Cortex of kidney (tissue), 1 donor: ENCODE measurements at places on chromosomes 4 and X.

GRCh38 chr4:14865804-14866203 lies 136.5 kb upstream of the CPEB2 start:
- no peak for DNase-seq

DNA sequence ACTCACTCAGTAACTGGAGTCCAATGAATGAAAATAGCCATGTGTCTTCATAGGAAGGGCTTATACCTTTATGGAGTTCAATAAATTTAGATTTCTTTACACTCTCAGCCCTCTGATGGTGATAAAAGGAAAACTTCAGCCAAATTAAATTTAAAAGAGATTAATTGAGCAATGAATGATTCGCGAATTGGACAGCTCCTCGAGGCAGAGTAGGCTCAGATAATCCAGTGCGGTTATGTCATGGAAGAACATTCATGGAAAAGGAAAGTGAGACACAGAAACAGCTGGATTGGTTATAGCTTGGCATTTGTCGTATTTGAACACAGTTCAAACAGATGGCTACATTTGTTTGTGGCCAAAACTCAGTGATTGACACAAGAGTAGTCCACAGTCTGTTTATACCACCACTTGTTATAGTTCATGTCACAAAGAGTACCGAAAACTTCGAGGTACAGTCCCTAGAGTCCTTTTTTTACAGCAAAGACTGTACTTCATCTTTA lies 54.6 kb upstream of the TACR3 start:
- no peak for DNase-seq

DNA sequence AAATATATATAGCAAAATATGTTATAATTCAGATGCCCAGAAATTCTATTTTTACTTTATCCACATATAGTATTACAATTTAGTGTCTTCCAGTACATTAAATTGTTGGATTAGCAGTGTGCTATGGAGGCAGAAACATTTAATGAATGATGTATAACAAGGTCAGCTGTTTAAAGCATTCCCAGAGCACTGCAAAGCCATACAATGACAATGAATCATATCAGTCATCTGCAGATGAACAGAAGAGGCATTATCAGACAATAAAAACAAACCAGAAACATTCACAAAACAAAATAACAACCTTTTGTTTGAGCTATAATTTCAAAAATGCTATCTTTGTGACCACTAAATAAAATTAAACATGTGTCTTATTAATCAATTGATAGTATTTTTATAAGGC lies 524.2 kb downstream of the FAT4 start:
- no peak for DNase-seq

GRCh38 chrX:94493405-94493804 lies 819.4 kb downstream of the FAM133A start:
- no peak for DNase-seq

- no peak for DNase-seq
Measured at GRCh38 chr4:55613621-55614020, 21.6 kb upstream of the PDCL2 start.

DNA sequence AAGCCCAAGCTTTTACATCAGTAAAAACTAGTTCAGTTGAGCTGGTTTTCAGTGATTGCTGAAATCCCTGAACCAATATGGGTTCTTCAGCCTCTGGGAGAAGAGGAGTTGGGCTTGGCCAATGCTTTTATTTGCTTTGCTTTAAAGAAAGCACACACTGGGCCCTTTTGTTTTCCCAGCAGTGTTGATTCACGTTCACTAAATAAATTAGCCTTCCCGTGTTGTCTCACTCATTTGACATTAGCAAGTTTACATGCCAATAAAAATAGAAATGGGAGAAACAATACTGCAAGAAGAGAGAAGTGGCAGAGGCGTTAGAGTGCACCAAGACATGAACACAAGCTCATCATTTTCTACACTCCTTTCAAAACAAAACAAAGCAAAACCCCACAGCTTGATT lies 136.2 kb downstream of the SHROOM3 start:
- no peak for DNase-seq

- no peak for DNase-seq
Measured at GRCh38 chr4:147236806-147237205, 244.1 kb upstream of the EDNRA start.

GRCh38 chr4:140137671-140138070 lies 16.3 kb downstream of the MAML3 start:
- DNase-seq, result no peak

- no peak for DNase-seq
Measured at GRCh38 chr4:5772528-5773270, 61.7 kb downstream of the EVC start.

DNA sequence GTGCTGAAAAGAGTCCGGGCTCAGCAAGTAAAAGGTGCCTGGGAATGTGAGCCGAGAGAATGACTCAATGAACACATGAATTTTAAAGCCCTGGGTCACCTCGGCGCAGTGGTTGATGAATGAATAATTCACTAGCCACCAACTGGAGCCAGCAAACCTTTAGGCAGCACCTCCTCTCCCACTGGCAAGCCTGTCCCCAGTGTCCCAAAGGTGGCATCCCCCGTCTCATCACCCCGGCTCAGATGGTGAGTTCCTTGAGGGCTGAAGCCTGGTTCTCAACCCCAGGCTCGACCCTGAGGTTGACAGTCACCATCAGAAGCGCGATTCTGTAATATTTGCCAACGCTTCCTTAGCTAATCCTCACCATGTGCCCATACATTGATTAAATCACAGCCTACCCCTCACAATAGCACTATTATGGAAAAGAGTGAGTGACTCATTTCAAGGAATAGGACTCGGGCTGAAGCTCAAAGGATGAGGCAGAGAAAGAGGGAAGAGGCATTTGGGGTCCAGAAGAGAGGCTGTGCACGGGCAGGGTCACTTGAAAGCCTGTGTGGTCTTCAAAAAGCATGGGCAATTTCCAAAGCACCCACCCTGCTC lies 2.7 kb upstream of the CCNQ start:
- no peak for DNase-seq

- no peak for DNase-seq
Measured at GRCh38 chr4:21986307-21986706, 37.7 kb upstream of the KCNIP4 start.

GRCh38 chrX:44462850-44463249 lies 79.8 kb downstream of the FUNDC1 start:
- DNase-seq, result no peak
